ENCODE measurements at places on chromosomes 6 and 20. TPM values are rescaled to one million over a fixed set of nuclear protein-coding genes. Genes with fewer than 3 reads are reported as not detected.

HCK gene
- total RNA-seq: 0.22 TPM

PAQR8 gene
- total RNA-seq: 2.5 TPM

PSORS1C2 gene
- total RNA-seq: not detected

RNF182 gene
- not detected for total RNA-seq

PLG gene
- total RNA-seq: 0.60 TPM

RTF2 gene
- total RNA-seq: 113 TPM

RGS17 gene
- not detected for total RNA-seq

IYD gene
- not detected for total RNA-seq

FAM184A gene
- total RNA-seq: 9.0 TPM

Data from activated T-helper 1 cell treated with anti-CD3 and anti-CD28 coated beads, Interleukin-12 subunit alpha, Interleukin-12 subunit beta, Interleukin-2, Interleukin-4 antibody, amounts not matched to agents 30 ng/mL and 10 ng/mL and 1 ng/mL, durations not matched to agents 14 hours and 24 hours and 36 hours (primary cell).